ENCODE measurements at places on chromosomes 2 and 18.
A peak's percentile ranks its signal among the peaks of the same experiment; 100 is the strongest.

GRCh38 chr18:49778826-49779465 is 34.4 kb downstream of the ACAA2 start:
- no peak for DNase-seq

GRCh38 chr2:191927991-191928390 is 81.1 kb upstream of the CAVIN2 start:
- DNase-seq = no peak

DNA sequence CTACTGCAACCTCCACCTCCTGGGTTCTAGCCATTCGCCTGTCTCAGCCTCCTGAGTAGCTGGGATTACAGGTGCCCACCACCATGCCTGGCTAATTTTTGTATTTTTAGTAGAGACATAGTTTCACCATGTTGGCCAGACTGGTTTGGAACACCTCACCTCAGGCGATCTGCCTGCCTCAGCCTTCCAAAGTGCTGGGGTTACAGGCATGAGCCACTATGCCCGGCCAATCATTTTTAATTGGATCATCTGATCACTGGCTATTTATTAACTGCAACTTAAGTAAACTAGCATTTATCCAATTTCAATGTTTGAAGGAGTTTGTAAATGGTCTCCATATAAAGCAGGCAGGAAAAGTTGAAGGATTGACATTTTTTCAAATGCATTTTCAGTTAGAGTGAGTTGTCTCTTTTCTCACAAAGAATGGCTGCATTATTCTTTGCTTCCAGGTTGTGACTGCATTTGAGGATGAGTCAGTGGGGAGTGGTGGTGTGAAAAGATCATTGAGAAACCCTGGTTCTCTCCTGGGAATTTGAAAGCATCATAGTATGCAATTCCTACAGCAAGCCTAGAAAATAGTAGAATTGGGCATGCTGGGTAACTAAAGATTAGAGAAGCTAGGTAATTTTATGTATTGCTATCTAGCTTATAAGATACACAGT is 431.1 kb upstream of the ZEB2 start:
- DNase-seq = no peak

DNA sequence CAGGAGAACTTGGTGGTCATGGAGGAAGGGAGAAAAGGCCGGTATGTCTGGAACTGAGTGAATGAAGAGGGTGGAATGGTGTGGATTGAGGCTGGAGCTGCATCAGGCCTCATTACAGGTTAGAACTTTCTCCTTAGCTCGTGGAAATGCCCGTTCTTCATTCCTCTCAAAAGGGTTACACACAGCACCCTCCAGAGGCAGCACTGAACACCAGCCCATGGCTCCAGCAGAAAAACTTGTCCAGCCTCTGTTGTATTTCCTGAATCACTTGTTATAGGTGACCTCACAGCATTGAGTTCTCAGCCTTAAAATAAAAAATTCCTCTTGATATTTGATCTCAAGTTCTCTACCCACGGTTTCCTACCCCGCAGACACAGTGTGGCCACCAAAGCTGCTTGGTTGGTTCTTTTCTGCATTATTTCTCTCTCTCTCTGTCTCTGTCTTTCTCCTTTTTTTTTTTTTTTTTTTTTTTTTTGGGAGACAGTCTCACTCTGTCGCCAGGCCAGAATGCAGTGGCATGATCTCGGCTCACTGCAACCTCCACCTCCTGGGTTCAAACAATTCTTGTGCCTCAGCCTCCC is 89.6 kb downstream of the ITGB1BP1 start:
- peak; percentile 17 for DNase-seq

DNA sequence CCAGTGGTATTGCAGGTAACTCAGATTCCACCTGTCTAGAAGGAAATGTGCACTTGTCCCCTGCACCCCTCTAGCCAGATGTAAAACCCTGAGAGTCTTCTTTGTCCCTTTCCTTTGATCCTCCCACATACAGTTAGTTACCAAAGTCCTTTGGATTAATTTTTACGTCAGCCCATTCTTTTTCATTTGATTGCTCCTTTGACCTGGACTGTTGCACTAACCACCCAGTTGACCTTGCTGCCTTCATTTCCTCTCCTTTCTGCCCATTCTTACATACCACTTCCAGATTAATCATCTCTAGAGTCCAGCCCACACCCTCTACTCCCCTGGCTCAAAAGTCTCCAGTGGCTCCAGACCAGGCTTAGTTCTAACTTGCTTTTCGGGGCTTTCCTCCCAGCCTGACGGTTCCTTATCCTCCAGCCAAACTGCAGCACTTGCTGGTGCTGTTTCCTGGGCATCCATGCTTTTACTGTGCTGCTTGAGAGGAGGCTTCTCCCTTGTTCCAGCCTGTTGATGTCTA is 99.3 kb downstream of the SPTBN1 start:
- no peak for DNase-seq

- no peak for DNase-seq
These were observed 9.5 kb downstream of the SESTD1 start for GRCh38 chr2:179255129-179255528.

DNA sequence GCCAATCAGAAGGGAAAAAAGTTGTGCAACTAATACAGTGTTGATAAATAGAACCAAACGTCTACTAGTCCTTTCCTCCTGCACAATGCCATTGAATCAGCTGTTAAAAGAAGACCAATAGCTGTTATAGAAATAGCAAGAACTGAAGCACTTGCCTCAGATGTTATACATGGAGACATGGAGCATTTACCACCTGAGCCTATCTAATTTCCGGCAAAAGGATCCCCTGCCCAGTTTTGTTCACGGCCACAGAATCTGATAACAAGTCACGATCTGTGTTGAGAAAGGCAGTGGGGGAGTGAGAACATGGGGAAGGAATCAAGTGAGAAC is 285.4 kb downstream of the ZEB2 start:
- no peak for DNase-seq

GRCh38 chr18:26185267-26185666 is 41.0 kb upstream of the TAF4B start:
- no peak for DNase-seq

GRCh38 chr2:202426751-202427150 is 50.6 kb downstream of the BMPR2 start:
- no peak for DNase-seq

- DNase-seq = no peak
These were observed 559.5 kb downstream of the SOCS6 start for GRCh38 chr18:70848329-70848728.

DNA sequence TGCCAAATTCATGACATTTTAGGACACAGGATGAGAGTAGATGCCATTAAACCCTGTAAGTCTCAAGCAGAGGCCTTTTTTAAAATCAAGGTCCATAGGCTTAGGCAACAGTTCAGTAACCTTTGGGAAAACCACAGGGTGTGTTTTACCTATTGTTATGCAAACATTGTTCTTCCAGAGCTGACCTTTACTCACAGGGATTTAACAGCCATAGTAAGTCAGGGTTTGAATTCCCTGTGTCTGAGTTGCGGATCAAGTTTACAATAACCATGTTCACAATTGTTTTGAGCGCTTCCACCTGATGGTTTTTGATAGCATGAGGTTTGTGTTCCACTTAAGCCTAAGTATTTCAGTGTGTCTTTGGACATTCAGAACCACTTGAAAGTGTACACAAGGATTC is 160.1 kb upstream of the BOD1L2 start:
- DNase-seq = peak; percentile 45

DNA sequence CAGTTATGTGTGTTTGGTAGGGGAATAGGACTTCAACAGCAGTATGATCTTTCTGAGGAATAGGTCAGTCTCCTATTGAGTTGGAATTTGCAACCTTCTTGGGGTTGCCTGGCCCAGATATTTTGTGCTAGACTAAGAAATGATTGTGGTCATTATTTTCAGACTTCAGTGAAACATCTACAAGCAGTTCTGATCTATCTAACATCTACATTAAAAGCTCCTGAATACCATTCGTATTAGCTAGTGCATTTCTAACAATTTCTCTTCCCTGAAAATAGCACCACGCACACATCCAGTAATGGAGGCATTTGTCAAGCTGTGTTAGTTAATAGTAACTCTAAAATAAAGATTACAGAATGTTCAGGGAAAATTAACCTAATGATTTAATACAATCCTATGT is 179.3 kb downstream of the FIGN start:
- DNase-seq = no peak

DNA sequence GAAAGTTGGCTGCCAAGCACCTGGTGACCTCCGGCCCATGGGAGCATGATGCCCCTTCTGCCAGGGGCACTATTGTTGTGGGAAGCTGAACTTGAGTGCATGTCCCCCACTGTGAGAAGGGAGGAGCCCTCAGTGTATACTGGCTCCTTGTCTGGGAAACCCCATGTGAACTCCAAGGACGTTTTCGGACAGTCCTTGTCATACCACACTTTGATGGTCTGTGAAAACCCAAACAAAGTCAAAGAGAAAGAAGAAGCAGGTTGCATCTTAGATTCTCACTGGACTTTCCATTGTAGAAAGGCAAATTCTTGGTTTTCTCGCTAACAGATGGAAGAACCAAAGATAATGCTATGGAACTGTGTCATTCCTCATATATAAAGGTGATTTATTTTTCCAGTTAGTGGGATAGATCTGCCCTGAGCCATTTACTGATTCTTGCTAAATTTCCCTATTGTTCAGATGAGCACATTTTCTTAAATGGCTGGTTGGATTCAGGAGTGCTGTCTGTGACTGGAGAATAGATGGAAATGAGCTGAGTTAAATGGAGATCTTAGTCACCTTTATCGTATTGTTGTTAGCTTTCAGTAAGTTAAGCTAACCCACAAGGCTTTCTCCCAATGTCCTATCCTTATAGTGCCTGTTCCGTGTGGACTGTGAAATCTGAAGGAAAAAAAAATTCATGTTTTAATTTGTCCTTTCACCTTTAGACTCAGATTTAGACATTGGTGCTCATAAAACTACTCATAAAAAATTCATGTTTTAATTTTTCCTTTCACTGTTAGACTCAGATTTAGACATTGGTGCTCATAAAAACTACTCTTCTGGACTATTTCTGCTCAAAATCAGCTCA is 166.6 kb downstream of the ACTR3 start:
- no peak for DNase-seq

DNA sequence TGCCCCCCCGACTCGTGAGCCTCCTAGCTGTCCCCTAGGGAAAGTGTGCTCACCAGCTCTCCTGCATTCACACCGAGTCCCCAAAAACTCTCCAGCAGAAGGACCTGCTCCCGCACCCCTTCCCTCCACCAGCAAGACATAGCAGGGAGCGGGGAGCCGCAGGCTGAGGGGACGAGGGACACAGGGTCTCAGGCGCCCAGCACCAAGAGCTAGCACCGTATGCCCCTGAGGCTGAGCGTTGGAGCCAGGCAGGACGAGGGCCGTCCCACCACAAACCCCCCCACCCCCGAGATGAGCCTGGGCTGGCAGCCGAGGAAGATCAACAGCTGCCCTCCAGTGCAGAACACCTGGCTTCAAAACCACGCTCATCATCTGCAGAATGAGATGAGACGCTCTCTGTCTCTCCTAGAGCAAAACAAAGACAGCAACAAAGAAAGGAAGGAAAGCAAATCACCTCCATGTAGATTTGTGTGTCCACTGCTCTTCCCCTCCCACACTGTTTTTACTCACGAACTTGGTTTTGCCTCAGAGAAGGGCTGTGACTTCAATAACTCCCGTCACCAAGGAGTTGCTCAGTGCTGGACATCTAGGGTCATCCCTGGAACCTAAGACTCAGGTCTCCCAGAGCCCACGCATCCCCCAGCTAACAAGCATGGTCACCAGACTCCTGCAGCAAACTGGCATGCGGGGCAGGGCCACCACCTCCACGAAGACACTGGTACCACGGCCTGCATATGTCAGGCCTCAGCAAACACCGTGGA is 39.7 kb upstream of the SALL3 start:
- DNase-seq = no peak

DNA sequence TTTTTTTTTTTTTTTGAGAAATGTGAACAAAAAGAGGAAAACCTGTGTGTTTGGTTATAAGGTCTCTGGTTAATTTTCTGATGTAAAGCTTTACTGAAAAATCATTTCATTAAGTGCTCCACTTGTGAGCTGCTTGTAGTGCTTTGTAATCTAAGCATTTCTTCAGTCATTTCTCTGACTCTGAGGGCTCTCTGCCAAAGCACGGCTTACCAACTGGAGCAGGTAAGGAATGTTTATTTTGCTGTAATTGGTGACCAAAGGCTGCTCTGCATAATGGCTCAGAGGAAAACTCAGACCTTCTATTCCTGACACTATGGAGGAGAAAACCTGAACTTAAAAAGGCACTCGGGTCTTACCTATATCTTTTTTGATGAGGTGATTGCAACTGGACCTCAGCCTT is 848.8 kb downstream of the MBD2 start:
- DNase-seq = no peak

GRCh38 chr18:68725346-68725745 is 10.4 kb upstream of the TMX3 start:
- no peak for DNase-seq

DNA sequence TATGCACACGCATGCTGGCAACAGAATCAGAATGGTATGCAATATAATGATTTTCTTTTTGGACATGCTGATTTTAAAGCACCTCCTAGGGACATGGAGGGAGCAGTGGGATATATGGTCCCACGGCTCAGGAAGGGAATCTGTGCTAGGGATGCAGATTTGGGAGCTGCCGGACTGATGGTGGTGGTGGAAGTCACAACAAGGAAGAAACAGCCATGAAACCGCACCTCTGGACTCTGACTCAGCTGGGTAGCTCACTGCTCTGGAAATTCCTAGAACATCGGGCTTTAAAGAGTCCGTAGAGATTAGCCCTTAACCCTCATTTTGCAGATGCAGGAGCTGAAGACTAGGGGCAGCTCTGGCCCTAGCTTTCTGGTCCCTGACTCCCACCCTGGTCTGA is 364.3 kb upstream of the KLHL29 start:
- DNase-seq = no peak

Data from neuronal stem cell (in vitro differentiated cells).